ENCODE measurements at places on chromosomes 12 and 14. TPM values are rescaled to one million over a fixed set of nuclear protein-coding genes. Genes with fewer than 3 reads are reported as not detected.

GRCh38 chr12:96241846-96242256 is 47.7 kb downstream of the ELK3 start:
- H3K27ac ChIP-seq = no peak overlapping the region
- H3K4me3 ChIP-seq = no peak overlapping the region
- H3K27me3 ChIP-seq = no peaks in the 10 kb centered on the region
- DNase-seq = no peak
- H3K4me1 ChIP-seq = peaks cover 23% of the 10 kb centered on the region

The CLEC1B gene
- total RNA-seq = not detected

The DCP1B gene
- 6.0 TPM for total RNA-seq

- no peak overlapping the region for H3K27ac ChIP-seq
- H3K4me3 ChIP-seq = no peak overlapping the region
- DNase-seq = no peak
Measured at GRCh38 chr12:110932046-110932445, 11.7 kb upstream of the MYL2 start.

DNA sequence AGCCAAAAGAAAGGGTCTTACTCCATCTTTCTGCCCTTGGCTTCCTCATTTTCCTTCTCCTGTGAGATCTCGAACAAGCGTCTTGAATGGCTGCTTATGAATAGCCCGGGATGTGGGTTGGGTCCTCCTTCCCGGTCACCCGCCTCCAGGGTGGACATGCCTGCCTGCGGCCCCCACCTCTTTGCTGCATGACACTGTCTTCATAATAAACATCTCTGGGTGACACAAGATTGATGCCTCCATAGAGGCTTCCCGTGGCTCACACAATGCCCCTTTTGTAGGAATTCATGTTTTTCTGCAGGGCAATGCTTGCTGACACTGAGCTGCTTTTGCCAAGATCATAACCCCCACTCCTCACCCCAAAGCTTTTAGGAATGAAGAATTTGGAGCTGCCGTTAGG is 125.9 kb downstream of the ZNF664 start:
- DNase-seq = no peak
- H3K4me1 ChIP-seq = no peaks in the 10 kb centered on the region
- no peak overlapping the region for H3K27ac ChIP-seq
- no peak overlapping the region for H3K4me3 ChIP-seq

- no peak for DNase-seq
- H3K27ac ChIP-seq = no peak overlapping the region
- H3K27me3 ChIP-seq = no peaks in the 10 kb centered on the region
- H3K36me3 ChIP-seq = peaks cover 14% of the 10 kb centered on the region
- H3K4me1 ChIP-seq = peaks cover 22% of the 10 kb centered on the region
- H3K4me3 ChIP-seq = no peak overlapping the region
Measured at GRCh38 chr14:100042286-100042685, 22.9 kb upstream of the EVL start.

The RGS6 gene
- not detected for total RNA-seq

DNA sequence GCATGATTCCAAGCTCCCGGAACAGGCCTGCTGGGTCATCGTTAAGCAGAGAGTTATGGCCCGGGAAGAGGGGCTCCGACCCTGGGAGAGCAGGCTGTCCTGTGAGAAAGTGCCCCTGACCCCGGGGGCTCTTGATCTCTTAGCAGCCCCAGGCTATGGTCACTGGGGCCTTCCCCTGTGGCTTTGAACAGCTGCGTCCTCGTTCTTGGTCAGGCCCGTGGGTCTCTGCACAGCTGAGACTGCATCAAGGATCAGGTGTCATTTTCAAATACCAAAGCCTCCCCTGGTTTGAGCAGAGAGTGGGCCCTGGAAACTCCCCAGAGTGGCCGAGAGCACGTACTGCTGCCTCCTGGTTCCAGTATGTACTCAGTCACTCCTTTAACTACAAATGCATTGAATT is 114.8 kb downstream of the ESRRB start:
- no peaks in the 10 kb centered on the region for H3K36me3 ChIP-seq
- no peak overlapping the region for H3K27ac ChIP-seq
- H3K4me3 ChIP-seq = no peak overlapping the region

- peak; percentile 92 for DNase-seq
- H3K36me3 ChIP-seq = no peaks in the 10 kb centered on the region
- no peaks in the 10 kb centered on the region for H3K27me3 ChIP-seq
- H3K4me1 ChIP-seq = peaks cover 20% of the 10 kb centered on the region
- peak overlapping the region; percentile 18 for H3K27ac ChIP-seq
Measured at GRCh38 chr12:597926-598568, 65.2 kb downstream of the NINJ2 start.

- no peaks in the 10 kb centered on the region for H3K27me3 ChIP-seq
- no peaks in the 10 kb centered on the region for H3K36me3 ChIP-seq
- DNase-seq = no peak
- H3K4me1 ChIP-seq = no peaks in the 10 kb centered on the region
- H3K27ac ChIP-seq = no peak overlapping the region
- H3K4me3 ChIP-seq = no peak overlapping the region
Measured at GRCh38 chr12:19008102-19008501, 121.4 kb upstream of the PLEKHA5 start.

The CLEC4E gene
- not detected for total RNA-seq

DNA sequence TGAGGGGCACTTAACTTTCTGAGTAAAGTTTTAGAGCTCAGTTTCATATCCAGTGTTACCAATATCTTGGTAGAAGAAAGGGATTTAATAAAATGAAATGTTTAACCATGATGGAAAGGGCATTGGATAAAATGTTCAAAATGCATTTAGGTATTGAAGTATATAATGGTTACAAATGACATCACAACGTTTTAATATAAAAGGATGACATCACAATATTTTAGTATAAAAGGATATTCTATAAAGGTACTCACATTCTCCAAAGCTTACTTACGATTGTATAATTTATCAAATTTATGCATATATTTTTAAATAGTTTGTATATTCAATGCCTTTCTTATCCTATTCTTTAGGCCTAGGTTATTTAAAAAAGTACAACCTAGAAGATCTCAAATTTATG is 226.1 kb downstream of the PPFIA2 start:
- no peak overlapping the region for H3K27ac ChIP-seq
- no peaks in the 10 kb centered on the region for H3K36me3 ChIP-seq
- H3K4me1 ChIP-seq = no peaks in the 10 kb centered on the region
- no peak overlapping the region for H3K4me3 ChIP-seq
- H3K27me3 ChIP-seq = peaks cover under 1% of the 10 kb centered on the region
- DNase-seq = no peak

DNA sequence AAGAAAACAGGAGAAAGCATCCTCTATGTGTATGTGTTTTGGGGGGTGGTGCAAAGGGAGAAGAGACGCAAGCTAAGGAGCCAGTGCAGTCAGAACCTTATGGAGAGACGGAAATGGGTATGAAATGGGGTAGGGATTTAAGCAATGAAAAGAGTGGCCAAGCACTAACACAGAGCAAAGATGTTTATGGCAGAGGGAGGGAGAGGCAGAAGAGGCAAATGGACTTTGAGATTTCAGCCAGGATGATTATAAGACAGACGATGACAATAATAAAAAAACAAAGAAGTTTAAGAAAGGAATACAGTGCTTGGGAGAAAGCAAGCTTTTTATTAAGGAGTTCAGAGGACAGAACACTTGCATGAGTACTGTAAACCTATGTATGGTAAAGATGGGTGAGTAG is 44.6 kb downstream of the DCAF5 start:
- H3K4me1 ChIP-seq = no peaks in the 10 kb centered on the region
- H3K27ac ChIP-seq = no peak overlapping the region
- no peak for DNase-seq
- H3K27me3 ChIP-seq = no peaks in the 10 kb centered on the region

- H3K4me1 ChIP-seq = peaks cover 27% of the 10 kb centered on the region
- H3K4me3 ChIP-seq = peak overlapping the region; percentile 1
- peak overlapping the region; percentile 1 for H3K27ac ChIP-seq
- H3K27me3 ChIP-seq = no peaks in the 10 kb centered on the region
Measured at GRCh38 chr12:127270193-127270592, 996.8 kb upstream of the TMEM132C start.

DNA sequence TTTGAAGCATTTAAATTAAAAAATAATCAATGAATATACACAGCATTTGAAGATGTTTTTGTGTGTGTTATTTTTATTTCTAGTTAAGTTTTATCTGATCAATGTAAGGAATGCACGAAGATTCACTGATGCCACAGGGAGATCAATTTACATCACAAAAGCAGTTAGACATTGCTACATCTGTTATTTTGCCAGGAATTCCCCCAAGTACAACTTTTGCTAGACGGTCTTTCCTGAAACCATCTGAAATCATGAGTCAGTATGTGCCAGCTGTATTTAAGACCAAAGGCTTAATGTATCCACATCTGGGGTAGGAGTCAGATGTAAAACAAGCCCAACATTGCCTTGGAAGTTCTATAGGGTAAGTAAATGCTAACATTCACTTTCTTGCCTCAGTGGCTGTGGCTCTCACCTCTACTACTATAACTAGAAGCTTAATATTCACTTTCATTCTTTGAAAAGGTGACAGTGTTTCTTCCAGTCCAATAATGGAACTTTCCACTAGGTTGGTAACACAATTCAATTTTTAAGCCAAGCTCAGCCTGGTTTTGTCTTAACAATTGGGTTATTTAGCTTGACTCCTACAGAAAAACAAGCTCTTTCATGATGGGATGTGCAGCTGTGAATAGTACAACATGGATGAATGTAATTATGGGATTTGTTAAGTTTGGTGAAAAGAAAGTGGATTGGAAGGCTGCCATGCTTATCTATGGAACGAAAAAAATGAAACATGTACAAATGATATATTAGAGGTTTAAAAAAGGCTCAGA is 385.4 kb upstream of the TMEM132C start:
- no peak for DNase-seq
- no peaks in the 10 kb centered on the region for H3K27me3 ChIP-seq
- H3K4me3 ChIP-seq = no peak overlapping the region
- no peaks in the 10 kb centered on the region for H3K4me1 ChIP-seq

DNA sequence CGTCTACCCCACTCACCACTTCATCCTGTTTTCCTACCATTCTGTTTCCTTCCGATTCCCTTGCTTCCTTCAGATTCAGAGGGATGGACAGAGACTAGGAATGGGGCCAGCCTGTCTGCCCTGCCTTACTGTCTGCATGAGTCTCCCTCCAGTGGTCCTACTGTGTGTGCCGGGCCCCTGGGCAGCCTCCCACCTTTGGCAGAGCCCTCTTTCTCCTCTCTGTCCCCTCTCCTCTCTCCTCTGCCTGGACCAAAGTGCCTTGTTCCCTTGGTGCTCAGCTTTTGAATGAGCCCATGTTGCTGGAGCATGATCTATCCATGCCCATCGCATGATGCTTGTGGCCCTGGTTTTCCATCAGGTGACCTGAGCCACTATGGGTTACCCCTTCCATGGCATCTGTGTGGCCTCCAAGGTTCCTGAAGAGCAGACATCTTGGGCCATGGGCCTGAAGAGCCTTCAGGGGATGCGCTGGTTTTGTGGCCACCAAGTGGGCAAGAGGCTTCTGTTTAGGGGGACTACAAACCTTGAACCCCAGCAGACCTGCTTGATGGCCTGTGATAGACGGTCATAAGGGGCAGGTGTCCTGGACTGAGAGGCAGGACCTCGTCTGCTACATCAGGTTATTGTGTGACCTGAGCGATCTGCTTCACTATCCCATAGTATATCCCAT is 54.2 kb upstream of the BCL11B start:
- peak overlapping the region; percentile 16 for H3K27ac ChIP-seq
- H3K27me3 ChIP-seq = no peaks in the 10 kb centered on the region
- no peak for DNase-seq

DNA sequence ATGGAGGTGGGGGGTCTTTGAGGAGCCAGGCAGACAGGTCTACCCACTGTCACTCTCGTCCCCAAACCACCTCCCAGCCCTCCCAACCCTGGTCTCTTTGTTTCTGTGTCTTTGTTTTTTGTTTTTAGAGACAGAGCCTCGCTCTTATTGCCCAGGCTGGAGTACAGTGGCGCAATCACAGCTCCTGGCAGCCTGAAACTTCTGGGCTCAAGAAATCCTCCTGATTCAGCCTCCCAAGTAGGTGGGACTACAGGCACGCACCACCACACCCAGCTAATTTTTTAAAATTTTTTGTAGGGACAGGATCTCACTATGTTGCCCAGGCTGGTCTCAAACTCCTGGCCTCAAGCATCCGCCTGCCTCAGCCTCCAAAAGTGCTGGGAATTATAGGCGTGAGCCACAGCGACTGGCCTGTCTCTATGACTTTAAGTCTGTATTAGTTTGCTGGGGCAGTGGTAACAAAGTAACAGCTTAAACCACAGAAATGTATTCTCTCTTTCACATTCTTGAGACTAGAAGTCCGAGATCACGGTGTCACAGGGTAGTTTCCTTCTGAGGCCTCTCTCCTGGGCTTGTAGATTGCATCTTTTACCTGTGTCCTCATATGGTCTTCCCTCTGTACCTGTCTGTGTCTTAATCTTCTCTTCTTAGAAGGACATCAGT is 26.1 kb downstream of the DTX1 start:
- H3K4me1 ChIP-seq = peaks cover 6% of the 10 kb centered on the region
- H3K27ac ChIP-seq = no peak overlapping the region
- no peak for DNase-seq
- H3K36me3 ChIP-seq = no peaks in the 10 kb centered on the region
- no peak overlapping the region for H3K4me3 ChIP-seq

- peak overlapping the region; percentile 84 for H3K27ac ChIP-seq
- H3K36me3 ChIP-seq = peaks cover 19% of the 10 kb centered on the region
- peak overlapping the region; percentile 48 for H3K4me3 ChIP-seq
- peak; percentile 93 for DNase-seq
Measured at GRCh38 chr14:69685218-69685616, 73.8 kb downstream of the SUSD6 start.

DNA sequence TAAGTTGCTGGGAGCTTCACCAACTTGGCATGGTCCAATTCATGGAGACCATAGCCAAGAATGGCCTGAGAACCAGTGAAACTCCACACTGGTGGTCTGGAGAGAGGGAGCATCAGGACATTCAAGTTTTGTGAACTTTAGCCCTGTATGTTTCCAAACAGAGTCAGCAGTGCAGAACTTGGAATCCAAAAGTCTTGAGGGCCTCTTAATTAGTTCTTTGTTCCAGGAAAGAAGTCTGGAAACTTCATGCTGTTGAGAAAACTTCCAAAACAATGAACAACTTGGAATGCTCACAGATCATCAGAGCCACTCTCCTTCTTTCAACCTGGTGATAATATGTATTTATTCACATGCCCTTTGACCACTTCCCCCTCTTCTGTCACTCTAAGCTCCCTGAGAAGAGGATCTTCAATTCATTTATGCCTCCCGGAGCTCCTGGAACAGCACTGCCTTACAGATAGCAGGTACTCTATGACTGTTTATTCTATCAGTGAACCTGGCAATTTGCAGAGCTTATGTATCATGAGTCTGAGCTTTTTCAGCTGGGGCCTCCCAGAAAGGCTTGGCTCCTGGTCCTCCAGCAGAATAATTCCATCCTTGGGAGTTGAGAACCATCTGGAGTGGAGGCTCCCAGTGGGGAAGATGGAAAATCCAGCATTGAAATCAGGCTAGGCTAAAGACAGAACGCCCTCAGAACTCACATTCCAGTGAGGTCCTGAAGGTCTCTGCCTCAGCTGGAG is 191.4 kb downstream of the KTN1 start:
- H3K4me1 ChIP-seq = no peaks in the 10 kb centered on the region
- no peak overlapping the region for H3K4me3 ChIP-seq
- H3K27ac ChIP-seq = no peak overlapping the region
- no peaks in the 10 kb centered on the region for H3K27me3 ChIP-seq

All from MCF 10A (cell line).